ENCODE measurements at places on chromosomes 7 and 10.

- DNase-seq: no peak
Observed at GRCh38 chr10:112497347-112497950, 50.4 kb downstream of the VTI1A start.

GRCh38 chr10:36880898-36881297 is 244.5 kb upstream of the ANKRD30A start:
- no peak for DNase-seq

- peak; percentile 7 for DNase-seq
Observed at GRCh38 chr7:93115796-93116195, 2.0 kb downstream of the SAMD9 start.

- DNase-seq: no peak
Observed at GRCh38 chr7:91286432-91286831, 22.2 kb downstream of the FZD1 start.

DNA sequence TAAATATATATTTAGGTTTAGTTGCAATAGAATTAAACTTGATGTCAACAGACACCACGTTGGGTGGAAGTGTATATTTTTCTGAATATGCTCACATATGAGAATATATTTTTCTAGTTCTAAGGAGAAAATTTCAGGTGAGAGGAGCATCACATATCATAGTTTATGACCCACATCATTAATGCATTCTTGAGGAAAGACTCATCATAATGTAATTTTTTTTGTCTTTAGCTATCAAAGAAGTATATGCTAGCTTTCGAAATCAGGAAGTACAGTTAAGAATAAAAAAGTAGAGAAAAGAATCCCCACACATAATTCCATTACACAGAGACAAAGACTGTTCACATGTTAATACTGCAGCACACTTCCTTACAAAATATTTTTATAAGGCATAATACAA is 30.4 kb downstream of the A1CF start:
- no peak for DNase-seq

DNA sequence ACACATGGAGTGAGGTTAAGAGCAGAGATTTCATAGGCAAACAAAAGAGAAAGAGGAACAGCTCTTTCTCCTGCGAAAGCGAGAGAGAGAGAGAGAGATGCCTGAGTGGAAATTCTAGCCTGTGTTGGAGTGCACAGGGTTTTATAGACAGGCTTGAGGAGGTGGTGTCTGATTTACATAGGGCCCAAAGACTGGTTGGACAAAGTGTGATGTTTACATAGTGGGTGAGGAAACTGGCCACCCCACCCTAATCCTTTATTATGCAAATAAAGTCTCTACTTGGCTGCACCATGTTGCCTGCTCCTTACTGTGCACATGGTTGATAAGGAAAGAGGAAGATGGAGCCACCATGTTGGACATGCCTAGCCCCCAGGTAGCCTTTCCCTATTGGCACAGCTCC is 967.8 kb upstream of the SORCS1 start:
- DNase-seq: no peak
